Fibroblast of gingiva (primary cell): ENCODE measurements at places on chromosomes 1 and 21.

DNA sequence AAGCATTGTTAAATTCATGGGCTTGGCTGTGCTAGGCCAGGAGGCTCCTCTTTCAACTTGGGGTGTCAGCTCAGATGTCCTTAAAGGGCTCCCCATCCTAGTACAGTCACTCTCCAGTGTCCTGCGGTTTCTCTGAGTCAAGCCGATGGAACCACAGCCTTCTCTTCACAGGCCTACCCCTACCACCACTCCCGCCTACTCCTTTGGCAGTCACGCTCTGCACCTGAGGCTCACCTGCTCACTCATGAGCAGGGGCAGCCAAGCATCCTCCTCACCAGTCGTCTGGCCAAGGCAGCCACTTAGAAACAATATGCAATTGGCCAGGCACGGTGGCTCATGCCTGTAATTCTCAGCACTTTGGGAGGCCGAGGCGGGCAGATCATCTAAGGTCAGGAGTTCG is 3.6 kb downstream of the ACOT7 start:
- no peak for DNase-seq

DNA sequence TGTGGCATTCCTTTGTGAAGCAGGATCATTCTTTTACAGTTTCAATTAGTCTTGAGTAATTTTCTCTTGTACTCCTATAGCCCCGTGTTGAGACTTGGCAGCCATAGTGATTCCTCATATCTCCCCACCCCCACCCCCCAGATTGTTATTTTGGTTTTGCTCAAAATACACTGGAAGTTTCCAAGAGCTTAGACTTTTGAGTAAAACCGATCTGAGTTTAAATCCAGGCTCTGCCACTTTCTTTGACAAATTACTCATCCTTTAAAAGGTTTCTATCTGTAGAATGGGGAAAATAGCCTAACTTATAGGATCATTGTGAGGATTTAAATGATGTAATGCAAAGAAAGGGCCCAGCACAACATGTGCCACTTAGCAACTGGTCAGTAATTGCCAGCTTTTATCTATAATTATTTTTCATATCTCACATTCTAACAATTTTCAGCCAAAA is 53.1 kb upstream of the RC3H1 start:
- DNase-seq, result no peak

DNA sequence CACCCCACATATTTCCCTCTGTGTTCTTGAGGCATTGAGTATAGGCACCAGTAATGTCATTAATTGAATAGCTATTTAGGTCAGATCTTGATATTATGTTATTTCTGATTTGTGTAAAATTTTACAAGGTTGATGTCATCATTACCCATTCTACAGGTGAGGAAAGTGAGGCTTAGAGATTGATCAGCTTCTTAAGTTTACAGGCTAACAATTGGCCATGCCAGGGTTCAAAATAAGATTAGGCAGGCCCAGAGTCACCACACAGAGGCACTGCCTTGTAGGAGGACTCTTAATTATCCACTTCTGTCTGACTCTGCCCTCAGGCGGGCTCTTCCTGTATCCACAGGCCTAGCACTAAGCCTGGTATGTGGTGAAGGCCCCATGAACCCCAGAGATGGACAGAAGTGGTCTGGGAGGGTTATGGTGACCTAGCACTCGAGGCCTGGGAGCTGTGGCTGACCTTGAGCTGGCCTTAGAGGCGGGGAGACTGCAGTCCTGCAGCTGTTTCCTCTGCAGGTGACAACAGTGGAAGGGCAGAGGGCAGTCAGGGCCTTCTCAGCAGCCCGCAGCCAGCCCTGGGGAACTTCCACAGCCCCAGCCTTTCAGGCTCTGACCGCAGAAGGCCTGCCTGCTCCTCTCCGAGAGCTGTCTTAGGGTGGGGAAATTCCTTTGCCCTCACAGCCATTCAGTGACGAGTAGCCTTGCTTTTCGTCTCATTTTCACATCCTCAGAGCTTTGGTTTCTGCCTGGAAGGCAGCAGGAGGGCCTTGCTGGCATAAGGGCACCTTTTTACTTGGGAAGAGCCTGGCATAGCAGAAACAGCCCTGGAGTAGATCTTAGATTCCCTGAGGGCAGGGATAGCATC is 12.2 kb downstream of the ZDHHC18 start:
- no peak for DNase-seq

- DNase-seq, result no peak
Observed at GRCh38 chr1:86356247-86356646, 39.9 kb downstream of the ODF2L start.

DNA sequence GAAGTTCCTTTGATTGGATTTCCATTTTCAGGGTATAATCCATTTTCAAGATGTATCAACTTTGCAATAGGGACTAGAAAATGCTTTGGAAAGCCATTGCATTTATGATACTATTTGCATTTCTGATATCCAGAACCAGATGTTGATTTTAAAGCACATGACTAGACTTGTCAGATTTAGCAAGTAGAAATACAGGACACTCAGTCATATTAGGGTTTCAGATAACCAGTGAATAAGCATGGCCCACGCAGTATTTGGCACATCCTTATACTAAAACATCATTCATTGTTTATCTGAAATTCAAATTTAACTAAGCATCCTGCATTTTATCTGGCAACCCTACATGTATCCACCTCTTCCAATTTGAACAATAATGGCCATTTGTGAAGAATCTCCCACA is 113.3 kb upstream of the DPT start:
- DNase-seq, result no peak

DNA sequence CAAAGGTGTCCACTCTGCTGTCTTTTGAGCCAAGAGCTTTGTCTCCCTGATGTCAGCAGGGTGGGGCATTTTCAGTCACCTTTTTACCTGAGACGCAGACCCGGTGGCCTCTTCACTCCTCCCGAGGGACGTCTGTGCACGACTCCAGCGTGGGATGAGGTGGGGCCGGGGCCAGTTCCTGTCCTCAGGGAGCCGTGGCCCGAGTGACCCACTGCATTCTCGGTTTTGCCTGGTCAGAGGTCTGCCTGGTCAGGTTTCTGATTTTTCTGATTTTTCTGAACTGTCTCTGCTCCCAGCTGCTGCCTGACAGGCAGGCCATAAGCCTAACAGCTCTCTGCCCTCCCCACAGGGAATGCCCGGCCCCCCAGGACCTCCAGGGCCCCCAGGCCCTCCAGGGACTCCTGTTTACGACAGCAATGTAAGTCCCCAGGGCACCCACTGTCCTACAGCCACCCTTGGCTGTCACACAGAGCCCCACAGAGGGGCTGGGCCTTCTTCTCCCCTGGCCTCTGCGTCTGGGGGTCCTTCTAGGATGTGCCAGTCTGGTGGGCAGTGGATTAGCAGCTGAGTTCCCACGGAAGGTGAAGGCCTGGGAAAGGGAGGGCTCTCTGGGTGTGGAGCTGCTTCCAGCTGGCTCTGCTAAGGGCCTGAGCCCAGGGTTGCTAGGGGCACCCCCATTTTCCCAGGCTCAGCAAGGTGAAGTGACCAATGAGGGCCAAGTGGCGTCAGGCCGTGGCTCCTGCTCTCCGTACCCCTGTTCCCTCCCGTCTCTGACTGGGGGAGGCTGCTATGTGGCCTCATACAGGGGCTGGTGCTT is 45.9 kb downstream of the SLC19A1 start:
- no peak for DNase-seq

DNA sequence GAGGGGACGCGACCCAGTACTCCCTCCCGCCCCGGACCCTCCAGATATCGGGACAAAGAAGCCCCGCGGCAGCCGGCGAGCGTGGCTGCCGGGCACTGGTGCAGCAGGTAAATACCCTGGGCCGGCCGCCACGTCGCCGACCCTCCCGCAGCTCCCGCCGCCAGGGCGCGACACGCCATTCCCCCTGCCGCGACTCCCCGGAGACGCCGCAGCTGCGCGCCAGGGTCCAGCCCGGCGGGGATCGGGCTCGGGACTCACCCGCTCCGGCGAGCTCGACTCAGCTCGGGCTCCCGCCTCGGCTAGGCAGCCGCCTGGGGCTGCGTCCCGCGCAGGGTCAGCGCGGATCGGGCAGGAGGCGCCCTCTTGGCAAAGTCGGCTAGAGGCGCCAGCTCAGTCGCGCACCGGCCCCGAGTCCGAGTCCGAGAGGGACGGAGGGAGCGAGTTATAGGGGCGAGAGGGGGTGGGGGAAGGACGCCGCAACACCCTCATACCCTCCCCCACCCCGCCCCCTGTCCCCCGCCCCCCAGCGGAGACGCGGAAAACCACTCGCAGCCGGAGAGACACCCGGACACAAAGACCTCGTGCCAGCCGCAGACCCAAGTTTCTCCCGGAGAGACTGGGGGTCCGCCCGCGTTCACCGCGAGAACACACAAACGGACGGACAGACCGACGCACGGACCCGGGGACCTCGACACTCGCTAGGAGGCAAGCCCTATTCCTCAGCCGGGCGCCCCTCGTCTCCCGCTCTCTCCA is 985 bp downstream of the SYT6 start:
- DNase-seq, result peak; percentile 28

DNA sequence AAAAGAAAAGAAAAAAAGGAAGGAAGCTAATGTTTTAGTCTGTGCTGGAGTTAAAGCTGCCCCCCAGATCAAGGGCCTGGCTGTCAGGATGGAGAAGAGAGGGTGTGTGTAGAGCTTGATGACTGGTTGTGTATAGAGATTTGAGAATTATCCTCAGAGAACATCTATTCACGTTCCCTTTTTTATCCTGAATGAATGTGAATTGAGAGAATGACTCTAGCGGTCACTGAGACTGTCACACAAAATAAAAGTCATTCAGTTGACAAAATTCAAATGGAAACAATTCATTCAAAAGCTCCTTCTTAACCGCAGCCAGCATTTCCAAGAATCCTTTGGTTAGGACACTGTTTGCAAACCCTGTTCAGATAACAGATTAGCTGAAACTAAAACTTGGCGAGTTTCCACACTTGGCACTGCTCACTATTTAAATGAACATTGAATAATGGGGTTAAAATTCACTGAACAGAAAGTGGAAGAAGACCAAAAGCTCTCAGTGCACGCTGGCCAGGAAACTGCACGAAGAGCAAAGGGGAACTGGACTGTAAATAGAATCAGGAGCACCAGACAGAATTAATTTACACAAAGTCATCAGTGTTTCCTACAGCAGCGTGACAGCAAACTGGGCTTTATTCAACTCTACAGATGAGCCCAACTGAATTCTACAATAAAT is 13.6 kb upstream of the FAM89A start:
- peak; percentile 58 for DNase-seq

- DNase-seq, result no peak
Observed at GRCh38 chr21:31869750-31870149, 3.1 kb upstream of the HUNK start.

DNA sequence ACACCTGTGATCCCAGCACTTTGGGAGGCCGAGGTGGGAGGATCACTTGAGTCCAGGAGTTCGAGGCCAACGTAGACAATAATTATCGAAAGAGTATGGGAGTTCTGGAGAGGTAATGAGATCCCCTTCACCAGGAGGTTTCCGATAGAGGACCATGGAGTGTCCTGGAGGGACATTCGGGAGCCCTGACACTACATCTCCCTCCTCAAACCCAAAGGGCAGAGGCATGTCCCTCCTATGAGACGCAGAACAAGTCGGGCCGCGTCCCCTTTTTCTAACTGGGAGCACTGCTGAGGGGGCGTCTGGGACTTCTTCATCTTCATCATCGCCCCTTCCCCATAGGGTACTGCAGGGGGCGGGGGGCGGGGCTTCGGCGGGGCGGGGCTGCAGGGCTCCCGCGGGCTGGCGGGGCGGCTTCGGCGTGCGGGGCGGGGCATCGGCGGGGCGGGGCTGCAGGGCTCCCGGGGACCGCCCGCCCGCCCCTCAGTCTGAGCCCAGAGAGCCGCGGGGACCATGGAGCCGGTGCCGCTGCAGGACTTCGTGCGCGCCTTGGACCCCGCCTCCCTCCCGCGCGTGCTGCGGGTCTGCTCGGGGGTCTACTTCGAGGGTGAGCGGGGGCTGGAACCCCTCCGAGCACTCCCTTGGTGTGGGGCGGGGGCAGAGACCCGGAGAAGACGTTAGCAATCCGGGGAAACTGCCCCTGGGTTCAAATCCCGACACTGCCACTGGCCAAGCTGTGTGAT is at the start of gene THEMIS2:
TSS of gene THEMIS2 (plus strand) at position 486 of the 743 bp plus-strand sequence. CDS start at position 514, 28 bp downstream.
- peak; percentile 46 for DNase-seq

DNA sequence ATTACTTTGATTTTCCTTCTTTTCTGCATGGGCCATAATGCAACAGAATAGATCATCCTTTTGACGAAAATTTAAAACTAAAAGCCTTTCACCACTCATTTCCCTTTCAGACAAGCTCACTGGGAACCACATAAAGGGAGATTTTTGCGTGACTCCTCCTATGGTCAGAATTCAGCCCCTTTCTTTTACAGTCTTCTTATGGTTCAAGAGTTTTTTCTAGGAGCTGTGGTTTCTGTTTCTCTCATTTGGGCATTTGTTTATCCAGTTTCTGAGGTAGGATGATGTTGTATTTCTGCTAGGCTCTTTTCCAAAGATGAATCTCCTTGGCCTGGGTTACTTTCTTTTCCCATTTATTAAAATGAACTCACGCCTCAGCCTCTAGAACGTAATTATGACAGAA is 16.9 kb downstream of the RGS1 start:
- no peak for DNase-seq

GRCh38 chr1:13616234-13616633 is 32.6 kb downstream of the PDPN start:
- DNase-seq, result peak; percentile 64

DNA sequence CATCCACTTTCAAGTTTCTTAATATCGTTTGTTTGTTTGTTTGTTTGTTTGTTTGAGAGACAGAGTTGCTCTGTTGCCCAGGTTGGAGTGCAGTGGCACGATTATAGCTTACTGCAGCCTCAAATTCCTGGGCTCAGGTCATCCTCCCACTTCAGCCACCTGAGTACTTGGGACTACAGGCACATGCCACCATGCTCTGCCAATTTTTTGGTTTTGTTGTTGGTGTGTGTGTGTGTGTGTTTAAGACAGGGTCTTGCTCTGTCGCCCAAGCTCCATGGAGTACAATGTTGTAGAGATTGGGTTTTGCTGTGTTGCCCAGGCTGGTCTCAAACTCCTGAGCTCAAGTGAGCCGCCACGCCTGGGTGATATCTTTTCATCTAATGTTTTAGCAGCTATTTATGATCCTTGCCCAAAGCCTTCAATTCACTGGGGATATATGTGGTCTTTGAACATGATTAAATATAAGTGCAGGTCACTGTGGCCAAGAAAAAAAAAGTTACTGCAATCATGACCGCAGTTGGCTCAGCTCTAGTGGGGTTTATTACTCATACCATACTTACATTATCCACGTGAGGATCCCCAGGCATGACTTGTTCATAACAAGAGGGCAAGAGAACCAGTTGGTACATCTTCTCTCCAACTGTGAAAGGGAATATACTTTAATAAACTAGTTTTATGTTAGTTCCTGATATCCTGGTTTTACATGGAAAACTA is 8.0 kb downstream of the RRP1B start:
- DNase-seq, result peak; percentile 63

DNA sequence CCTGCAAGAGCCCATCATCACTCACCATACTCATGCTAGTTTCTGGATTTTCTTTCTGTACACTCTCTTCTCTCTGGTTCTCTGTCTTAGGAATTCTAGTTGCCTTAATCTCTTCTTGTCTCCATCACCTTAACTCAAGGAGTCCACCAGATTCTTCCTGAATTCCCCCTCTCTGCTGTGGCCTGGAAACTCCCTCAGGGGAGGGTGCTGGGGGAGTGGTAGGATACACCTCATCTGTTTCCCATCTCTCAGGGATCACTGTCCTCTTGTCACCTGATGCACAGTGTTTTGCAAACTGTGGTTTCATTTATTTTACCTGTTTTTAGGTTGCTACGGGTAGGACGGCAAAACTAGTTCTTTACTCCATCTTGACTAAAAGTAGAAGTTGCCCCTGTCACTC is 6.6 kb upstream of the GNG12 start:
- no peak for DNase-seq
